Stimulated activated CD8-positive, alpha-beta memory T cell treated with anti-CD3 and anti-CD28 coated beads, Interleukin-7, amount 100 ng/mL, for 4 hours (primary cell): ENCODE measurements at places on chromosomes 11 and 22.

GRCh38 chr11:113188371-113188834 is 126.0 kb upstream of the TTC12 start:
- no peak for DNase-seq

GRCh38 chr11:114250993-114251814 is 45.0 kb upstream of the NNMT start:
- DNase-seq = no peak

GRCh38 chr11:111942829-111943228 is 5.7 kb downstream of the DIXDC1 start:
- DNase-seq = no peak

GRCh38 chr11:99098258-99098657 is 77.5 kb downstream of the CNTN5 start:
- no peak for DNase-seq
